Activated CD8-positive, alpha-beta T cell treated with anti-CD3 and anti-CD28 coated beads, Interleukin-2, amount 10 ng/mL, durations not matched to agents 7 days and 5 days (primary cell): ENCODE measurements at places on chromosomes 3 and 15.

DNA sequence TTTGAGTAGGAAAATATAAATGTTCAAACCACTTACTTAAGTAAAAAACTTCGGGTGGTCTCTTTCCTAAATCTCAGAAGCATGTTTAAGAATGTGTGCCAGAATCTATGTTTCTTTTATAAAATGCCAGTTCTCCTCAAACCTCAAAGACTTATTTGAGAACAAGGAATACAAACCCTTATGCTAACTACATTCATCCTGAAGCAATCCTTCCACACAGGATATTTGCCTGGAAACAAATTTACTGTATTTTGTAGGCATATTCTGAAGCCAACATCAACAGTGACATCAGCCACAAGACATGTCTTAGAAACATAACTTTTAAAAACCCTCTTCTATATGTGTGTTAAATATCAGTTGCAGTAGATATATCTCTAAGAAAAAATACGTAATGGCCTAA lies 1077.0 kb downstream of the ROBO1 start:
- DNase-seq, result no peak
- H3K4me3 ChIP-seq, result no peak overlapping the region
- H3K27ac ChIP-seq, result no peak overlapping the region
- H3K36me3 ChIP-seq, result no peaks in the 10 kb centered on the region
- no peaks in the 10 kb centered on the region for H3K4me1 ChIP-seq

- H3K27ac ChIP-seq, result peak overlapping the region; percentile 78
- peak; percentile 46 for DNase-seq
- peaks cover 8% of the 10 kb centered on the region for H3K36me3 ChIP-seq
- peaks cover 19% of the 10 kb centered on the region for H3K4me1 ChIP-seq
- peak overlapping the region; percentile 75 for H3K4me3 ChIP-seq
- H3K27me3 ChIP-seq, result no peaks in the 10 kb centered on the region
Measured at GRCh38 chr3:115099986-115100571, 47.0 kb downstream of the ZBTB20 start.

GRCh38 chr3:32154205-32154579 lies 47.8 kb downstream of the GPD1L start:
- no peaks in the 10 kb centered on the region for H3K27me3 ChIP-seq
- DNase-seq, result no peak
- H3K4me3 ChIP-seq, result no peak overlapping the region
- no peak overlapping the region for H3K27ac ChIP-seq
- H3K4me1 ChIP-seq, result no peaks in the 10 kb centered on the region

- H3K27me3 ChIP-seq, result no peaks in the 10 kb centered on the region
- H3K27ac ChIP-seq, result no peak overlapping the region
- H3K4me1 ChIP-seq, result no peaks in the 10 kb centered on the region
- peaks cover 2% of the 10 kb centered on the region for H3K36me3 ChIP-seq
- no peak overlapping the region for H3K4me3 ChIP-seq
- no peak for DNase-seq
Measured at GRCh38 chr3:105398437-105398836, 31.7 kb downstream of the ALCAM start.

GRCh38 chr3:31345581-31345980 lies 187.1 kb upstream of the STT3B start:
- H3K27me3 ChIP-seq, result no peaks in the 10 kb centered on the region
- no peak for DNase-seq
- H3K36me3 ChIP-seq, result peaks cover 2% of the 10 kb centered on the region

- no peaks in the 10 kb centered on the region for H3K4me1 ChIP-seq
- H3K4me3 ChIP-seq, result no peak overlapping the region
- no peak for DNase-seq
- H3K36me3 ChIP-seq, result no peaks in the 10 kb centered on the region
- H3K27me3 ChIP-seq, result peaks cover 25% of the 10 kb centered on the region
Measured at GRCh38 chr3:184597829-184598573, 36.4 kb downstream of the EPHB3 start.

- H3K36me3 ChIP-seq, result peaks cover 5% of the 10 kb centered on the region
- H3K27ac ChIP-seq, result peak overlapping the region; percentile 54
- peaks cover 30% of the 10 kb centered on the region for H3K4me1 ChIP-seq
- H3K27me3 ChIP-seq, result no peaks in the 10 kb centered on the region
- no peak for DNase-seq
- H3K4me3 ChIP-seq, result no peak overlapping the region
Measured at GRCh38 chr3:71504250-71505036, 79.1 kb downstream of the FOXP1 start.

- H3K4me1 ChIP-seq, result peaks cover 23% of the 10 kb centered on the region
- H3K4me3 ChIP-seq, result no peak overlapping the region
- no peaks in the 10 kb centered on the region for H3K27me3 ChIP-seq
- peaks cover 2% of the 10 kb centered on the region for H3K36me3 ChIP-seq
- H3K27ac ChIP-seq, result no peak overlapping the region
- DNase-seq, result no peak
Measured at GRCh38 chr3:30522476-30522875, 83.9 kb upstream of the TGFBR2 start.

DNA sequence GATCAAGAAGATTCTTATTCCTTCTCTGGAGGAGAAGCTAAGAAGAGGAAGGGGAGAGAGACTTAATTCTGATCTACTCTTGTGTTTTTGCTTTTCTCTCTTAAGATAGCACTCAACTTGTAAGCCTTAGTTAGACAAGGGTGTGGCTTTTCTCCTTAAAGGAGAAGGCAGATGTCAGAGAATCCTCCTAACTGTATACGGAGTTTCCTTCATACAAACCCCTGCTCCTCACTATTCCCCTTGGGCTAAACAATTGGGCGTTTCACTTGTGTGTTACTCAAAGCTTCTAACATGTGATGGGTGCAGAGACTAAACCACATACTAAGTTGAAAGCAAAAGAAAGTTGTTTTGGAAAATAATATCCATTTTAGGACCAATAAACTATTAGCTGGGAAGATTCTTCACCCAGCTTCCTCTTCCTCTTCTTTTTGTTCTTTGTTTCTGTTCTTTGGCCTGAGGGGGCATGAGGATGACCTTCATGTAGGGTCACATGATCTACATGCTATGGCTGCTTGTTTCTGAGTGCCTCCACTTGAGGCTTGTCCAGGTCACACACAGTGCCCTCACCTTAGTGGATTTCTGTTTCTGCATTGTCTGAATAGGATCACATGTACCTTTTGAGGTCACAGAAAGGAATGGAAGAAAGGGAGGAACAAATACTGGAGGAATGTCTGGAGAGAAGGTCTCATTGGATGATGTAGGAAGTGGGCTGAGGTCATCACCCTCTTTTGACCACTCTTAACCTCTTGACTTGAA lies 14.6 kb downstream of the SPINK8 start:
- H3K4me3 ChIP-seq, result no peak overlapping the region
- H3K4me1 ChIP-seq, result peaks cover 8% of the 10 kb centered on the region
- DNase-seq, result no peak
- peaks cover 11% of the 10 kb centered on the region for H3K36me3 ChIP-seq
- no peak overlapping the region for H3K27ac ChIP-seq

- H3K4me3 ChIP-seq, result no peak overlapping the region
- no peak for DNase-seq
- no peaks in the 10 kb centered on the region for H3K27me3 ChIP-seq
- no peaks in the 10 kb centered on the region for H3K4me1 ChIP-seq
- H3K27ac ChIP-seq, result no peak overlapping the region
Measured at GRCh38 chr3:180048840-180049239, 12.1 kb upstream of the PEX5L start.

DNA sequence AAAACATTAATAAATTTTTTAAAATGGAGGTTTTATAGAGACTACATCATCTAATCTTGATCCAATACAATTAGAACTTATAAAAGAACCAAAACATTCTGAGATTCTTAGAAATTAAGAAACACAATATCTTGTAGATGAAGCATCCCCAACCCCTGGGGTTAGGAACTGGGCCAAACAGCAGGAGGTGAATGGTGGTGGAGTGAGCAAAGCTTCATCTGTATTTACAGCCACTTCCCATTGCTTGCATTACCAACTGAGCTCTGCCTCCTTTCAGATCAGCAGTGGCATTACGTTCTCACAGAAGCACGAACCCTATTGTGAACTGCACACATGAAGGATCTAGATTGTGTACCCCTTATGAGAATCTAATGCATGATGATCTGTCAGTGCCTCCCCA lies 36.3 kb downstream of the KNL1 start:
- peaks cover 34% of the 10 kb centered on the region for H3K36me3 ChIP-seq
- no peaks in the 10 kb centered on the region for H3K27me3 ChIP-seq
- DNase-seq, result no peak
- H3K4me3 ChIP-seq, result no peak overlapping the region
- no peak overlapping the region for H3K27ac ChIP-seq

DNA sequence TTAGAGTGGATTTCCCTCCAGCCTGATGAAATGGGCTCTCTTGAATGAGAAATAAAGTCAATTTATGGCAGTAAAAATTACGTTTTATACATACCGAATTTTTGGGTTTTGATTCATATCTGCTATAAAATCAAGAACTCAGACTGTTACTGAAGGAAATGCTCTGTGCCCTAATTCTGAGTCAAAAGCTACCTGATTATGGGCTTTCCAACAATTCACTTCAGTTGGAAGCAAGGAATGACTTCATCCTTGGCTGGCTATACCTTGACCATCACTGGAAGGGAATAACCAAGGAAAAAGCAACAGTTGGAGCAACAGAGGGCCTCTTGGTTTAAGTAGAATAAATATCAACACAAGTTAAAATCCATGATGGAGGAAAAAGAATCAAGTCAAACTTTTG lies 88.6 kb downstream of the ZNF385D start:
- no peaks in the 10 kb centered on the region for H3K27me3 ChIP-seq
- no peak overlapping the region for H3K4me3 ChIP-seq
- no peaks in the 10 kb centered on the region for H3K4me1 ChIP-seq

DNA sequence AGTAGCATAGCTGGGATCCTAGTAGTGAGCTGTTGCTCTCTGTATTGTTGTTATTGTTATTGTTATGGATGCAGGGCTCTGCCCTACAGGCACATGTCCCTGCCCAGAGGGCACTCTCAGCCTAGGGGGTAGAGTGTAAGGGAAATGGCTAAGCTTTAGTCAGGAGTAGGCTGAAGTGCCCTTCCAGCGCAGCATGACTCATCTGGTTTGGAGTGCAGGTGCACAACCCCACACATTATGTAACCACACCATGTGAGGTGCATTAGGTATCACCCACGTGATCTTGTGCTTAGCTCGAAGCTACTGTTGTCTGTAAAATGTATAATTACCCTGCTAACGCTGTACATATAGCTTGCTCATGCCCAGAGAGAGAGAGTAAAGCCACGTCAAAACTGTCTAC lies 48.3 kb upstream of the TIPARP start:
- no peak for DNase-seq
- peaks cover 6% of the 10 kb centered on the region for H3K4me1 ChIP-seq
- peaks cover 6% of the 10 kb centered on the region for H3K27me3 ChIP-seq
- no peaks in the 10 kb centered on the region for H3K36me3 ChIP-seq
- no peak overlapping the region for H3K4me3 ChIP-seq

GRCh38 chr15:61831505-61831921 lies 228.7 kb downstream of the VPS13C start:
- H3K4me3 ChIP-seq, result no peak overlapping the region
- H3K27me3 ChIP-seq, result peaks cover 11% of the 10 kb centered on the region
- peaks cover 15% of the 10 kb centered on the region for H3K4me1 ChIP-seq
- no peak overlapping the region for H3K27ac ChIP-seq
- DNase-seq, result no peak
- H3K36me3 ChIP-seq, result no peaks in the 10 kb centered on the region

DNA sequence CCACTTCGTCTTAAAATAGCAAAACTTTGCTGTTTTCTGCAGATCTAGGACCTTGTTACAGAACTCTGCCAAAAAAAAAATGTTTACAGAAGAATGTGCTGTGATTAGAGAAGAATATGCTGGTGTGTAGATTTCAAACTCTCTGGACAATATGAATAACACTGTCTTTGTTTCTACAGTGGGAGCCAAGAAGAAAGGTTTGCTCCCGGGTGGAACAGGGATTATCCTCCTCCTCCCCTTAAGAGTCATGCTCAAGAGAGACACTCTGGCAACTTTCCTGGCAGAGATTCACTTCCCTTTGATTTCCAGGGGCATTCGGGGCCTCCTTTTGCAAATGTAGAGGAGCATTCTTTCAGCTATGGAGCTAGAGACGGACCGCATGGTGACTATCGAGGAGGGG lies 27.3 kb downstream of the RBM6 start:
- no peaks in the 10 kb centered on the region for H3K27me3 ChIP-seq
- H3K36me3 ChIP-seq, result peaks cover 25% of the 10 kb centered on the region
- H3K4me1 ChIP-seq, result no peaks in the 10 kb centered on the region
